ENCODE measurements at places on chromosomes 5 and 9. TPM values are rescaled to one million over a fixed set of nuclear protein-coding genes. Genes with fewer than 3 reads are reported as not detected.

Gene RNF183
- total RNA-seq, result 1.5 TPM

GRCh38 chr5:89313044-89313443 is 430.1 kb upstream of the MEF2C start:
- H3K4me3 ChIP-seq, result no peak overlapping the region
- H3K36me3 ChIP-seq, result no peaks in the 10 kb centered on the region
- DNase-seq, result peak; percentile 34
- H3K4me1 ChIP-seq, result peaks cover 16% of the 10 kb centered on the region
- peak overlapping the region; percentile 52 for H3K27ac ChIP-seq

DNA sequence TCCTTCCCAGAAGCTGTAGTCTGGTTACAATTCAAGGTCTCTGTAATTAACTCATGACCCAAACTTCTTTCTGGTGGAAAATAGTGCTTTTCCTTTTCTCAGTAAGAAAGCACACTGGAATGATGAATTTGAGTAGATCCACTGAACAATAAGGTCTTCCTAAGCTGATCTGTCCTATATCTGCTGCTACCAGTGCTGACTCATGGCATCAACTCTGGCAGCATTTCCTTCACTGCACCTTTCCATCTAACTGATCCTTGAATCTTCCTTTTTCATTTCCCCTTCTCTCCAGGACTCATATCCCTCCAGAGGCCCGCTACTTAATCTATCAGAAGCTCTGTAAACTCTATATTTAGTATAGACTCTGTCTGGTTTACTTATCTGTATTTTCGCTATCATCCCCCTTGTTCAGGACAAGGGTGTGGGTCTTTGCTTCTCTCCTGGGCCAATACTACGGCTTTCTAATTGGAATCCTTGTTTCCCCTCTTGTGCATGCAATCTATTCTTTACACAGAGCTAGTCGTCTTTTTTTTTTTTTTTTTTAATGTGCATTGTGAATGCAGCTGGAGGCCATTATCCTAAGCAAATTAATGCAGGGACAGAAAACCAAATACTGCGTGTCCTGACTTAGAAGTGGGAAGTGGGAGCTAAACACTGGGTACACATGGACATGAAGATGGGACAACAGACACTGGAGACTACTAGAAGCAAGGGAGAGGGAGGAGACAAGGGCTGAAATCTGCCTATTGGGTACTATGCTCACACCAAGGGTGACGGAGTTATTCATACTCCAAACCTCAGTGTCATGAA is 192.2 kb upstream of the RPS23 start:
- no peak overlapping the region for H3K27ac ChIP-seq
- no peaks in the 10 kb centered on the region for H3K4me1 ChIP-seq
- DNase-seq, result no peak

GRCh38 chr5:41778410-41778809 is 91.8 kb downstream of the OXCT1 start:
- no peaks in the 10 kb centered on the region for H3K27me3 ChIP-seq
- H3K4me1 ChIP-seq, result no peaks in the 10 kb centered on the region
- no peak for DNase-seq
- H3K4me3 ChIP-seq, result no peak overlapping the region
- no peak overlapping the region for H3K27ac ChIP-seq
- no peaks in the 10 kb centered on the region for H3K36me3 ChIP-seq

DNA sequence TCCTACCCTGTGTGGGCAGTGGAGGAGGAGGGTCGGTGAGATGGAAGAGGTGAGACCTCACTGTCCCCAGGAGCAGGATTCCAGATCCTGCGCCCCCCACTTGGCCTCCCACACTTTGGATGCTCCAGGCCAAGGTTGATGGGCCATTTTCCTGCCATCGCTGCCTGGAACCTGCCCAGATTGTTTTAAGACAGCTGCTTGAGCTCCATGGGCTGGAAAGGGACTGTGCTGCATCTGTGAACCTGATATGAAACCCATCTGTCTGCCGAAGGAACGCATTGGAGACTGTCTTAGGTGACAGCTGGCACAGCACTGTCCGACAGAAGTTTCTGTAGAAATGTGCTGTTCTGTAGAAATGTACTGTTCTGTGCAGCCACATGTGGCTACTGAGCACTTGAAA is 72.7 kb upstream of the SLC25A48 start:
- H3K27me3 ChIP-seq, result peaks cover 11% of the 10 kb centered on the region
- no peak overlapping the region for H3K27ac ChIP-seq
- no peak overlapping the region for H3K4me3 ChIP-seq
- no peak for DNase-seq

Data from Calu3 (cell line).